ENCODE measurements at places on chromosomes 16 and 17.

DNA sequence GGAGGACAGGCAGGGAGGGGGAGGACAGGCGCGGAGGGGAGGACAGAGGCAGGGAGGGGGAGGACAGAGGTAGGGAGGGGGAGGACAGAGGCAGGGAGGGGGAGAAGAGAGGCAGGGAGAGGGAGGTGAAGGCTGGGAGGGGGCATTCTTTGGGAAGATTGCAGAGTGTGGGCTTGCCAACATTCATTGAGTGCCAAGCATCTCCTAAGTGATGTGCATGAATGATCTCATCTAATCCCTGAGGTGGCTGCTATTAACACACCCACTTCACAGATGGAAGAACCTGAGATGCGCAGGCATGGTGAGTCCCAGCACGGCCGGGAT is 58.3 kb downstream of the NT5M start:
- DNase-seq, result no peak

DNA sequence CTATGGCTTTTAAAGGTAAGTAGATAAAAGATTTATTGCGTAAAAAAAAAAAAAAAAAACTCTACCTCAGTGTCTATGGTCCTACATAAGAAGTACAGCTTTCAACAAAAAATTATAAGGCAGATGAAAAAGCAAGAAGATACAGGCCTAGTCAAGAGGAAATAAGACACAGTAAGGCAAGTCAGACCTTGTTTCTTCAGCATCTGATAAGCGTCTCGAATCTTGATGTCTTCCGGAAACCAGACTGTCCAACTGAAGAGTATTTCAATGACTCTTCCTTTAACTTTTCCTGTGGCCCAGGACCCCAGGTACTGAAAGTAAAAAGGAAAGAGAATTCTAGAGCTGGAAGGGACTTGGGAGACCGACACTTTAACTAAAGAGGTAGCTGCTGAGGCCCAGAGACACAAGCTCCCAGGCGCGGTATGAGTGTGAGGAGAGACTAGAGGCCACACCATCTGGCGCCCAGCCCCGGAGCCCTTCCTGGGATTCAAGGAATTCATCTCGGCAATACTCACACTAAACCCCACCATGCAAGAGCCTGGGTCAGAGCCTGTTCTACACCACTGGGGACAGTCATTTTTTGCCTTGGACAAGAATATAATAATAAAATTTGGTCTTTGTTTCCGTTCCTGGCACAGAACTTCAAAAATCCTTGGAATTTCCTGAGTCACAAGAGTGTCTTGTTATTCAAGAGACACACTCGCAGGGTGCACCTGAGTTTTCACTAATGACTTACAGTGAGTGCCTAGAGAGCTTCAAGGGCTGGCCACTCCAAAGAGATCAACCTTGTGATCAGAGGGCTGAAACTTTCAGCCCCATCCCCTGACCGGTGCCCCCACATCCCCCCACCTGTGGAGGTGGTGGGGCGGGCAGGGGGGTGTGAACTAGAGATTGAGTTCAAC is 18.6 kb downstream of the GGA2 start:
- no peak for DNase-seq

- no peak for DNase-seq
These were observed 491 bp downstream of the TRAP1 start for GRCh38 chr16:3716831-3717234.

DNA sequence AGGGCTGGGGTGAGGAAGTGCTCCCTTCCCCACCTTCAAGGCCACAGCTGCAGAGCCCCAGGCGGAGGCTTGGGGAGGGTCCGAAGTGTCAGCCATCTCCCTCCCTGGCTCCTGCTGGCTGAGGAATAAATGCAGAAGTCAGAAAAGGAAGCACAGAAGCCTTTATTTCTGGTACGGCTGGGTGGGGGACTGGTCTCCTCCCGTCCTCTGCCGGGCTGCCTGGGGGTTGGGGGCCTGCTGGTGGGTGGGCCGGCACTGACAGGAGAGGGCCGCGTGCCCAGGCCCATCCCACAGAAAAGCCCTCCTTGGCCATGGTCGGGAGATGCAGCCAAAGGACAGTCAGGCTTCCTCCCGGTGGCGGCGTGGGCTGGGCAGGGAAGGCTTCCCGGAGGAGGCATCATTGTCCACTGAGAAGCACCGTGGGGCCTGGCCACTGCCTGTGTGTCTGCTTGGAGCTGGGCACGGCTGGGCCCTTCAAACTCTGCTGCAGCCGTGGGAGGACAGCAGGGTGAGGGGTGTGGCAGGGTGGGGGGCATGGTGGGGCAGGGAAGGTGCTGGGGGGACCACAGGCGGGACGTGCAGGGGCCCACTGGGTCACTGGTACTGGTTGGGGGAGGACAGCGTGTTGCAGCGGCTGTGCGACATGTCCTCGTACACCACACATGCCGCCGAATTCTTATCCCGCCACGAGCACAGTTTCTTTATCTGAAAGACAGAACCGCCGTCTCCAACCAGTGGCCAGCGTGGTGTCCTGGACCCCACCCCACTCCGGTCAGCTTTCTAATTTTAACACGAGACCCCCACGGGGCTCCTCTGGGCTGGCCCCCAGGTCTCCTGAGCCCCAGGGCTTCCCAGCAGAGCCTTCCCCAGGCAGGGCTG is 2.4 kb downstream of the CD7 start:
- DNase-seq, result no peak

DNA sequence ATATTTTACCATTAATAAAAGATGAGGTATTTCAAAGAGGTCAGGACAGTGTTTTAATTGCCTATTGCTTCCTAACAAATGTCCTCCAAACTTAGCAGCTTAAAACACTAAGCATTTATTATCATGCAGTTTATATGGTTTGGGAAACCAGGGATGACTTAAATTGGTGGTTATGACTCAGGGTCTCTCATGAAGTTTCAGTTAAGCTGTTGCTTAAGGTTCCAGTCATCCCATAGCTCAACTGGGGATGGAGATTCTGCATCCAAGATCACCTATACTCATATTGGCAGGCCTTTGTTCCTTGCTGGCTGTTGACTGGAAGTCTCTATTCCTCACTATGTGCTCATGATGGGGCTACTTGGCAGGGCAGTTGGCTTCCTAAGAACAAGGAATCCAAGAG is 1329.9 kb upstream of the GOT2 start:
- DNase-seq, result no peak

GRCh38 chr16:81261049-81261648 is 22.7 kb downstream of the BCO1 start:
- DNase-seq, result no peak

GRCh38 chr16:19853742-19854542 is 30.7 kb downstream of the GPRC5B start:
- no peak for DNase-seq

DNA sequence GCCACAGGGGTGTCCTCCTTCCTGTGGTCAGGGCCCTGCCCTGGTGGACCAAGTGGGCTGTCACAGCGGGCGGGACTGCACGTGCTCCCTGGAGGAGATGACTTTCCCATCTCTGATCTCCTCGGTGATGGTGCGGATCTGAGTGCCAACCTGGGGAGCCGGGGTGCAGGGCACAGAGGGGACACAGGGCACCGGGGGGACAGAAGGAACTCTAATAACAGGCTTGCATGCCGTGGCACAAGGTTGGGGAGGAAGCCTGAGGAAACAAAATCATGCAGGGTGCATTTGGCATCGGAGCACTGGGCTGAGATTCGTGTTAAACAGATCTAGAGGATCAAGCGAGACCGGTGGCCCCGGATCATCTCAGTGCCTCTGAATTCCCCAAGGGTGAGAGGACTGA is 3.4 kb downstream of the KRT36 start:
- no peak for DNase-seq

DNA sequence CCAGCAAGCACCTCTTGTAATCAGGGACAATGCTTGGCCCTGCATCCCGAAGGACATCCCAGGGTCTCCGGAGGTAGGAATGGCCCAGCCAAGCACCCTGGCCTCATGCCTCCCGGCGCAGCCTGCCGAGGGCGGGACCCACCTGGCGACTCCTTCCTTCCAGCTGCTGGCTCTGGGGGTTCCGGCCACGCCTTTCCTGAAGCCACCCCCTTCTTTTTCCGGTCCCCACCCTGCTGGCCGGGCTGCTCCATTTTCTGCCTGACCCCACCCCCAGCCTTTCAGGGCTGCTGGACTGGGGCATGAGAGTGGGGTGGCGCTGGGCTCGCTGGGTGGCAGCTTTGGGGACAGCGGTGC is 22.5 kb upstream of the CIBAR2 start:
- no peak for DNase-seq

- DNase-seq, result no peak
These were observed 98.2 kb downstream of the ADAMTS18 start for GRCh38 chr16:77336637-77337036.

- no peak for DNase-seq
These were observed 107.2 kb upstream of the TMEM97 start for GRCh38 chr17:28211811-28212210.

GRCh38 chr16:50684823-50685461 is 3.8 kb upstream of the SNX20 start:
- DNase-seq, result no peak

DNA sequence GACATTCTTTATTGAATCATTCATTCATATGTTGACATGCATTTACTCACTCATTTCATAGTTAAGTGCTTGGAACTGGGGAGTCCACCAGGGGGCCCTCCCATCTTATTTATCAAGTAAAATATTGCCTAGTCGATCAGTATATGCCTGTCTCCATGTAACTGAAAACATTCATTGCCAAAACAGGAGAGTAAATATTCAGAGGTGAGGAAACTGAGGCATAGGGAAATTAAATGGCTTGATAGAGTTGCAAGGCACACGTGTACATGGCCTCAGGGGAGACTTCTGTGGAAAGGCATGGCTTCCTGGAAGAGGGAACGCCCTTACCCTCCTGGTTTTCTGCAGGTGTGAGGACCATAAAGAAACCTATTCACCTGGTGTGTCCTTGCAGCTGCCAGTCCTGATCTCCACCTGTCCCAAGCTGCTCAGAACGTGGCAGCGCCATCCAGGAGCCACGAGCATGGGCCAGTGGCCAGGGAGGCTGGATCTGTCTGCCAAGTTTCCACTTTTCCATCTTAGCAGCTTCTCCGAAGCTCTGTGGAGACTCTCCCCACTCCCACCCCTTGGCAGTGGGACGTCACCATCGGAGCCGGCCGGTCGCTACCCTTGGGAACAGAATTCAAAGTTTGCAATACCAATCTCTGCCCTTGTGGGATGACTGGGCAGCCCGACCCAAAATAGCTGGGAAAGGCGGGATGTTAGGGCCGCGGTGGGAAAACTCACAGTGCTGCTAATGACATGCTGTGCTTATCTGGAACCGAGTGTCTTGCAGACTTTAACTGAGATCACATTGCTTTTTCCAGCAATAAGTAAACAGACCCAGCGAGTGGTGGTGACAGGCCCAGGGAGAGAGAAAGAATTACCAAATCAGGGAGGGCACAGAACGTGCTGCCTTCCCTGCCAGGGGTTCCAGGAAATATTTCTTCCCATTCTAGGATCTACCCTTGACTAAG is 4.1 kb upstream of the C1QTNF1 start:
- no peak for DNase-seq

GRCh38 chr16:17408296-17408695 is 62.5 kb downstream of the XYLT1 start:
- no peak for DNase-seq

- DNase-seq, result no peak
These were observed 40.9 kb upstream of the RBFOX3 start for GRCh38 chr17:79651761-79652160.

- DNase-seq, result peak; percentile 71
These were observed 28.2 kb upstream of the KPNB1 start for GRCh38 chr17:47621293-47622179.

DNA sequence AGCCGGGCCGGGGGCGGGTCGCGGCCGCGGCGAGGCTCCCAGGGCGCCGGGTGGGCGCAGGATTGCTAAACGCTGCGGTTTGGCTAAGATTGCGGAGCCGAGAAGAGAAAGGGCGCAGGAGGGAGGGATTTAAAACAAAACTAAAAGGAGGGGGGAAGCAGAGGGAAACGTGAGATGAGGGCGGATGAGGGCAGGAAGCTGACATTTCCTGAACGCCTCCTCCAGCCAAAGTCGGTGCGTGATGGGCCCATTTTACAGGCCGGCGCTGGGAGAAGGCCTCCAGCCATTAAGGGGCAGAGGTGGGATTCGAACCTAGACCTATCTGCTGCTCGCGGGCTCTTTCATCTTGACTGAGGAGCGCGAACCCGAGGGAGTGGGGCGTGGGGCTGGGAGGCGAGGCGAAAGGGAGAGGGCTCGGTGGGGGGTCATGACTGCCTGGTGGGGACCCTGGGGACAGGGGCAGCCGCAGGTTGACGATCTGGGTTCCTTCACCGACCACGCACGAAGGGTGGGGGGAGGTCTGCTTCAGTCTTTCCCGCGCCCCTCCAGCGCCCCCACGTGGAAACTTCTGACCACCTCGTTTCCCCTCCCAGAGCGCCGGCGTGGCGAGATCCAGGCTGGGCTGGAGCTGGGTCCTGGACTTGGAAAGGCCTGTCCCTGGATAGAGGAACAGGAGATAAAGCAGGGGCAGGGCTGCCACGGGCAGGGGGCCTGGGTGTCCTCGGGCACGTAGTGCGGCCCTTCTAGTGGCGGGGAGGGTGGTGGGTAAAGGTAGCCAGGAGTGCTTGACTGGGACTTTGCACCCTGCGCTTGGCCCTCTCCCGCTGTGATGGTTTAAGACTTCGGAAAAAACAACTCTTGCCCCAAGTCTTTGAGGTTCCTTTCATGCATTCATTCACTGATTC is 3.8 kb upstream of the TAC4 start:
- no peak for DNase-seq

DNA sequence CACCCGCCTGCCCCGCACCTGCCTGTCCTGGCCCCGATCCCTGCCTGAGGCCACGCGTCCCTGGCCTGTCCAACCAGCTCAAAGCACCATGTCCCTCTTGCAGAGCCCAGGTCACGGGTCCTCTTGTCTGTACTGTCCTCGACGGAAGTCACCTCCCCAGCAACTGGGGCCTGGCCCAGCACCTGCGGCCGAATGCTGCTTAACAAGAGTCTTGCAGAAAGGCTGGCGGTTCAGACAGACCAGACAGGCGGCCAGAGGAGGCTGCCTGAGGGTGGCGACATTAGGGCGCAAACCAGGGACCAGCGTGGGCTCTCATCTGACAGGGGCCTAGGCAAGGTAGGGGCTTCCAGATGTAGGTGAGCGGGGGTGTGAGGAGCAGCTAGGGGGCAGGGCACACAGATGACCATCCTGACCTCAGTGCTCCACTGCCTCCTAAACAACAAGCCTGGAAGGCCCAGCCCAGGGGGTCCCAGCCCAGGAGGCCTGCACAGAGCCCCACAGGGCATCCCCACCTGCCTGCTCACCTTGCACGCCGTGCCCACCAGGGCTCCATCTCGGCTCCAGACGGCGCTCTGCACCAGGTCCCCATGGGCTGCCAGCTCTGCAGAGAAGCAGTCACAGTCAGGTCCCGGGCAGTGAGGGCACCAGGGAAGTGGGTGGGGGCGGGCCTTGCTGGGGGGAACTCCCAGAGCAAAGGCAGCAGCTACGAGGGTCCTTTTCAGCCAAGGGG is 11.3 kb downstream of the CORO7 start:
- DNase-seq, result no peak
